ENCODE measurements at places on chromosomes 1 and 21.
A peak's percentile ranks its signal among the peaks of the same experiment; 100 is the strongest.

DNA sequence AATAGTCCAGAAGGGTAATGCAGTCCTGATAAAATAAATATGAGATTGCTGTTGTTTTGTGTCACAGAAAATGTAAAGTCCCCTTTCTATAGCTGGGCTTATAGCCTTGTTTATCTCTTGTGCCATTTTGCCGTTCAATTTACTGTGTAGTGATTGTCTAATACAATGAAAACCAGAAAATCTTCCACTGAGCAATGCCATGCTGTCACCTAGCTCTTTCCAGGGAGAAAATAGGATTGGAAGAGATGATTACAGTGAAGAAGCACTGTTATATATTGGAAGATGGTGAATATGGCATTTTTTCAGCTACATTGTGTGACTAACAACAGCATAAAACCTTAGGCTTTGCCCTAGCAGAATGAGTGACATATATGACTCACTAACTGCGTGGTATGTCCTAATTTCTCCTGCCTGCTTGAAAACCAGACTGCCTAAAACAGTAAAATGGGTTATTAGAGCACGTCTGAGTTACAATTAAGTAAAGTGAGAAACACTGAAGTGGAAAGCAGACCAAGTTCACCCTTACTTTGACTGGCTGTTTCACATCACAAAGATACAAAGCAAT lies 332.4 kb upstream of the ZP4 start:
- no peak for DNase-seq

DNA sequence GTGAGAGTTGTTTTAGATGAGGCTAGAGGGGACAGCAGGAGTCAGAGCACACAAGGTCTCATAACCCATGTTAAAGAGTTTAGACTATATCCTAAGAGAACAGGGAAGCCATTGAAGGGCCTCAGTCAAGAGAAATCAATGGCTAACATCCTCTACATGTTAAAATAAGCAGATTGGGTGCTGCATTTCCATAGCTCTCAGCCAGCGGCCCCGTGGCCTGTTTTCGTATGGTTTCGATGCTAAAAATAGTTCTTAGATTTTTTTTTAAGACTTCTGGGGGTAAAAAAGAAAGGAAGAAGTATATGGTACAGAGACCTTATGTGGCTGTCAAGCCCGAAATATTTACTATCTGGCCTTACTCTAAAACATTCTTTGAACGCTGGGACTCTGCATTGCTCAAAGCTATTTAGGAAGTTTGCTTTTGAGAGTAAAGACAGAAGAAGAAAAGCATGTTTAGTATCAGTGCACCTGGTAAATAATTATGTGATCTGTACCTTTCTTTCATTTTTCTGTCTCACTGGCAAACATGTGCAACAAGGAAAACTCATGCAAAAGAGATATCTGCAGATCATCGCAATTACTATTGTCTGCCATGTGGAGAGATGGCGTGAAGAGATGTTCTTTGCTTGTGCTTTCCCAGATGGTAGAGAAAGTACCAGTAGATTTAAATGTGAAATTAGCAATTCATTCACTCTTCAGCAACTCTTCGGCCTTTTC lies 8.4 kb downstream of the PDIK1L start:
- DNase-seq, result no peak

- DNase-seq, result peak; percentile 73
These were observed at the start of gene HMGN2 for GRCh38 chr1:26472320-26472900. TSS of gene HMGN2 (plus strand) at chr1:26472440. CDS start at chr1:26472613, 173 bp downstream.

DNA sequence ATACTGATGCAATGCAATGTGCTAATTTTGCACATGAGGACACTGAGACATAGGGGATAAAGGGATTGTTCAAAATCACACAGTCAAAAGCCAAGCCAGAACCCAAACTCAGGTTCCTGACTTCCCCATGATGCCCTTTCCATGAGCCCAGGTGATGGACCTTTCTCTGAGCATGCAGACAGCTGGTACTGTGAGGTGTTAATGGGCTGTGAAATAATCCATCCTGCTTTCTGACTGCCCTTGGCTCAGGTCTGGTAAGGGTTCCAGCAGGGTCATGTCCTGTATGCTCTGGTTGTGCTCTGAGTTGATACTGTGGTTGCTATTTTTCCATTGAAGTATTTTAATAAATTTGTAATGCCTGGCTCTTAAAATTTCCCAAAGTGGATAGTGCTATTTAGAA lies 50.0 kb downstream of the CNIH3 start:
- no peak for DNase-seq

GRCh38 chr1:225766967-225767633 lies 10.5 kb upstream of the SRP9 start:
- peak; percentile 96 for DNase-seq

DNA sequence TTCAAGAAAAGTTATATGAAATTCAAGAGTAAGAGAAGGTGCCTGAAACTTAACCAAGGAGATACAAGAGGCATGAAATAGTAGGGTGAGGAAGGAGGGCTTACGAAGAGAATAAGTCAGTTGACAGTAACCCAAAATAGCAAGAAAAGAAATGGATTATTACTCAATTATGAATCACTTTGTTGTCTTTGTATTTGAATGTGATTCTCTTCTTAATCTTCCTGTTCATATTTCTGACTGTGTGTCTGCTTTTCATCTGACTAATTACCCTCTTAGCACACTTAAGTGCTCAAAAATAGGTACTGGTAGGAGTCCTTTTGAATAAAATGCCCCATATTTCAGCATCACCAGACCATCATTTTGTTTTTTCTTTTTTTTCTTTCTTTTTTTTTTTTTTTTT lies 39.4 kb downstream of the GLMN start:
- DNase-seq, result peak; percentile 10

DNA sequence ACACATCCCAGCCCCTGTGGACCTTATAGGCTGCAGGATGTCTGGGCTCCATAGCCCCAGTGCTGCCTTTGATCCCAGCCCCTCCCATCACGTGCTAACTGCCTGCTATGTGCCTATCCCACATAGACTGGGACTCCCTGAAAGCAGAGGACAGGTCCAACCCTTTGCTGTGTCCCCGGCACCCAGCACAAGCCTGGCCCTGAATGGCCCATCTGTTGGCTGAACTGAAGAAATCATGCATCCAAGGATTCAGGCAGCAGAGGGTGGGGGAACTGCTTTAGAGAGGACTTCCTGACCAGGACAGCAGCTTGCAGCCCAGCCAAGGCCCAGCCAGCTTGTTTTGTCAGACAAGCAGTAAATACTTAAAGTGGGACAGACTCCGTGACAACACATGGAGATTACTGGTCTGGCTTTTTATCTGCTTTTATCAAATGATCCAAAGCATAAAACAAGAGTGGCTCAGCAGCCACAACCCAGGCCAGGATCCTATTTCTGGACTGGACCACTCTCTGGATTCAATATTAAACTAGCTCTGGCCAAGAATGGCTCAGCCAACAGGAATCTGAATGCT lies 69.3 kb downstream of the GLIS1 start:
- no peak for DNase-seq

GRCh38 chr21:28418726-28419514 lies 573.8 kb downstream of the LTN1 start:
- DNase-seq, result peak; percentile 60
